Astrocyte of the hippocampus (primary cell): ENCODE measurements at places on chromosomes 3 and 15.

DNA sequence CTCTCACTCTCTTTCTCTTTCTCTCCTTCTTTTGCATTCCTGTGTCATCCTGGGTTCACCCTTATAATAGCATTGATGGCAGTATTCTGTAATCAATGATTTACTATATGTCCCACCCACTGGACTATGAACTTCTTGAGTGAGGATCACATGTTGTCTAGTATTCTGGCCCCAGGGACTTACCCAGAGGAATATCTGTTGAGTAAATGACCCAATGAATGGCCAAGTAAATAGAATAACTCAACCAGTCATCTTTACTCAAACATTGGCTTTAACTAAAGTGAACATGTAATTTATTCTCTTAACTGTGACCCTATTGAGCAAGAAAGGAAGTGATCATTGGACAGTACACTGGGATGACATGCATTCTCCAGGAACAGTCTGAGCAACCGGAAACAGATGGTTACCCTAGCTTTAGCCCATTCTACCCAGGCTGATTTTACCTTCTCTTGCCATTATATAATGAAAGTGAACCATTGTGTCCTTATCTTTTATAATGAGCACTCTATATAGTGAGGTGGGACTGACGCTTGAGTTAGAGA, 94.5 kb upstream of the SOX14 start:
- DNase-seq, result no peak

DNA sequence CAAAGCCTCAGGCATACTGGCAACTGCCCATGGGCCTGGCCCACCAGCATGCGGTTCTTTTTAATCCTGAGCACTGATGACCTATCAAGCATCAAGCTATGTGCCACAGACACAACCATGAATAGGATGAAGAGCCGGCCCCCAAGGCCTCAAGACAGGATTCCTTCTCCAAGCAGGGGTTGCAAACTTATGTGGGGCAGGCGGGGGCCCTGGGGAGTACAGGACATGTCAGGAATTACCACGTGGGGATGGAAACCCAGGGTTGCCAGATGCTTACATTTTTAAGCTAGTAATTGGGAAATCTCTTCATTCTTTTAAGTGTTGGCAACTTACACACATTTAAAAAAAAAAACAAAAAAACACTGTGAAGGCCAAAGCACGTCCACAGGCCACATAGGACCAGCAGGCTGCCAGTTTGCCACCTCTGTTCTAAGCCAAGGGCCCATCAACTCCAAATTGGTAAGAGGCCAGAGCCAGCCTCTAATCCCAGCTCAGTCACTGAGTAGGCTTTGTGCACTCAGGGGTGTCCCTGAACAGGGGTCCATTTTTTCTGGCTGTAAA, 32.8 kb downstream of the BDH1 start:
- peak; percentile 43 for DNase-seq

GRCh38 chr15:68656438-68656739, 77.6 kb downstream of the CORO2B start:
- no peak for DNase-seq

DNA sequence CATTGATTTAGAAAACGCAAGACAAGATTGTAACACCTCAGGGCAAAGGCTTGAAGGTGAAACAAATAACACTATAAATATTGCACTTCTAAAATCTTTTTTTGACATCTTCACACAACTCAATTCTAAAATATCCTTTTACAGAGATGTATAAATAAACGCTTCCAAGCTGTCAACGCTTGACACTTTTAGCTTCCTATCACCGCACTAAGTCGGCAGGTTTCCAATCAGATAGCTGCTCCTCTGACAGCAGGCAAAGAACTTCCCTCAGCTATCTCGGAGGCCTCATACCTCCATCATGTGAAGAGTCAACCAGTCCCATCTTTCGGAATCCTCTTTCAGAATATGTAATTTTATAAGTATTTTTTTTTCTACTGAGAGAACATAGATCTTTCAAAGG, 71.0 kb downstream of the PCOLCE2 start:
- no peak for DNase-seq
